AG04449 (cell line): ENCODE measurements at places on chromosomes 16 and 17.
A peak's percentile ranks its signal among the peaks of the same experiment; 100 is the strongest.

DNA sequence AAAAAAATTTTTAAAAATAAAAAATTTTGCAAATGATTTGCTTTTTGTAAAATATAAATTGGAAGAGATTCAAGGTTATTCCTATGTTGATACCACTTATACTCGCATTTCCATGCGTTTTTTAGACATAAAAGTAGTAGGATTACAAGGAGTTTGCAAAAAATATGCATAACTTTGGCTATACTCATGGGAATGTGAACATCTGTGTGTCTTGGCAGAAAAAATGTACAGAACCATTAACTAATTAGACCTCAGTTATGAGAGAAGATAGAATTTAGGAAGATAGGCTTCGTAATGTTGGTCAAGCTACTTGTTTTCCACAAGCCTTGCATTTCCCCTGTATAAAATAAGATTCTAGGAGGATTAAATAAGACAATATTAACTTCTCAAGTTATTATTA lies 61.1 kb upstream of the VPS4A start:
- peak; percentile 9 for DNase-seq

GRCh38 chr16:938136-938535 lies 32.6 kb downstream of the LMF1 start:
- no peak for DNase-seq

DNA sequence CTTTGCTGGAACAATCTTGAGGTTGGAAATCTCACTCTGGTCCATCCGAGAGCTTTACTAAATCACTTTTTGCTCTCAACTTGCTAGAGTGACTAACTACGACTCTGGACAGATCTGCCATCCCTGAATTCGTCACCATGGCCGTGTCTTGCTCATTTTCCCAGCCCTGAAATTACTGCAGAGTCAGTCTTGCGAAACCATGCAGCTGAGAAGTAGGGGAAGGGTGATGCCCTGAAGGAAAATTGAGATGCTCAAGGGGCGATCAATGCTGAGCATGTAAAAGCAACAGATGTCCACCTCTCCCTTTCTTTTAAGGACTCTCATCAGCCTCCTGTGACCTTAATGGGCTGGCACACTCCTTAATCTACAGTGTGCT lies 18.8 kb downstream of the PCTP start:
- peak; percentile 59 for DNase-seq

- no peak for DNase-seq
Measured at GRCh38 chr17:34899643-34900291, 61.5 kb downstream of the CCT6B start.

- DNase-seq, result no peak
Measured at GRCh38 chr17:78401246-78401645, 22.8 kb downstream of the PGS1 start.

DNA sequence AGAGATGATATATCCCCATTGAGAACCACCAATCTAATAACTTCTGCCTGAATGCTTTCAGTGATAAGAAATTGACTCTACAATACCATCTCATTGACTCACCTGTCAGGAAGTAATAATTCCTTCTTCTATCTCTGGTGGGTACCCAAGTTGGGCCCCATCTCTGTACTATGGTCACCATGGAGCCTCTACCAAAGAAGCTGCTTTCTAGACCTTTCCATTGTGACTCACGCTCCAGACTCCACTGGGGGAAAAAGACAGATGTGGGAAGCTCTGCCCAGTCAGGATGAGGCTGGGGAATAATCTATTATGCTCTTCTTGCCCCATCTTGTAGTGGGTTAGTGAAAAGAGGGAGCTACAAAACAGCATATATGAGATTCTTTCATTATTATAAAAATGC lies 100.4 kb downstream of the COPRS start:
- DNase-seq, result no peak

GRCh38 chr16:88060524-88061219 lies 109.4 kb downstream of the BANP start:
- DNase-seq, result no peak

DNA sequence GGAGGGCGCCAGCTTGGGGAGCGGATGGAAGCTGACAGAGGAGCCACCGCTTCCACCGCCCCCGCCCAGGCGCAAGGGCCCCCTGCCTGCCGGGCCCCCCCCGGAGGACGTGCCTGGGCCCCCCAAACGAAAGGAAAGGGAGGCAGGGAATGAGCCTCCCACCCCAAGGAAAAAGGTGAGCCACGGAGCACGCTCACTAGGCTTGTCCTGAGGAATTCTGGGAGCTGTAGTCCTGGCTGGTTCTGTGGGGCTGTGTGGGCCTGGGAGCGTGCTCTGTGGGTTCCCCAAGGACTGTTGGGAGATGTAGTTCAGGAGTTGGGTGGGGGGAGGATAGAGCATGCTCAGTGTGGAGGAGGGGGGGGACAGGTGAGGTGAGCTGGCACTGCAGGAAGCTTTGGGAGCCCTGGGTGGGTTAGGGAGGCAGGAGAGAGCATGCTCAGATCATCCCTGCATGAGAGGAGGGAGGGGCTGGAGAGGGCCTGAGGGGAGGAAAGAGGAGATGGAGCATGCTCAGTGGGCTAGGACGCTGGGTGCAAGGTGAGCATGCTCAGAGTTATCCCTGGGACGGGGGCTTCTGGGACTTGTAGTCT lies 4.5 kb downstream of the FBXL19 start:
- no peak for DNase-seq

DNA sequence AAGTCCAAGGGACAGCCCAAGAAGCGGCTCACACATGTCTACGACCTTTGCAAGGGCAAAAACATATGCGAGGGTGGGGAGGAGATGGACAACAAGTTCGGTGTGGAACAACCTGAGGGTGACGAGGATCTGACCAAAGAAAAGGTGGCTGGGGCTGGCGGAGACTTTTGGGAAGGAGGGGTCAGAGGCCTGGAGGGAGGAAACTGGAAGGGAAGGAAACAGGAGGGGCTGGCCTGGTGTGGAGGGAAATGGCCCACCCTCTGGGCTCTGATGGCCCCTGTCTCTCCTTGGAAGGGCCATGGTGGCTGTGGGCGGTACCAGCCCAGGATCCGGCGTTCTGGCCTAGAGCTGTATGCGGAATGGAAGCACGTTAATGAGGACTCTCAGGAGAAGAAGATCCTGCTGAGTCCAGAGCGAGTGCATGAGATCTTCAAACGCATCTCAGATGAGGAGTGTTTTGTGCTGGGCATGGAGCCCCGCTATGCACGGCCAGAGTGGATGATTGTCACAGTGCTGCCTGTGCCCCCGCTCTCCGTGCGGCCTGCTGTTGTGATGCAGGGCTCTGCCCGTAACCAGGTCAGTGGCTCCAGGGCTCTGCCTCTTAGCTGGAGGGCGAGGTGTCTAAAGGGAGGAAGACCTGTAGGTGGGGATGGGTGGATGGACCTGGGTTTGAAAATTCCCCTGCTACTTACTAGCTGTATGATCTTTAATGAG lies 12.5 kb downstream of the POLR2A start:
- no peak for DNase-seq

- DNase-seq, result no peak
Measured at GRCh38 chr16:81528256-81528655, 83.6 kb downstream of the CMIP start.
